Vein endothelial cell (primary cell): ENCODE measurements at places on chromosomes 1 and 21. TPM values are rescaled to one million over a fixed set of nuclear protein-coding genes. Genes with fewer than 3 reads are reported as not detected.

The LAMC2 gene
- 2.3 and 2.8 TPM in 2 replicates for total RNA-seq

The C1QB gene
- not detected in 2 replicates for total RNA-seq

The ST6GALNAC5 gene
- total RNA-seq, result 0.98 TPM in 1 of 2 replicates, not detected in the other

The RAB25 gene
- not detected in 2 replicates for total RNA-seq

The MAP1LC3C gene
- not detected in 2 replicates for total RNA-seq

The MPL gene
- under 0.01 and 0.10 TPM in 2 replicates for total RNA-seq

The AKNAD1 gene
- not detected in 2 replicates for total RNA-seq

The APOBEC4 gene
- not detected in 2 replicates for total RNA-seq

The SAMSN1 gene
- 2.0 and 4.9 TPM in 2 replicates for total RNA-seq

The RXFP4 gene
- not detected in 2 replicates for total RNA-seq

The ADORA1 gene
- total RNA-seq, result not detected in 2 replicates

The SH2D1B gene
- not detected in 2 replicates for total RNA-seq

The RASSF5 gene
- total RNA-seq, result 0.19 and 0.33 TPM in 2 replicates
